ENCODE measurements at places on chromosomes 7 and 10. TPM values are rescaled to one million over a fixed set of nuclear protein-coding genes. Genes with fewer than 3 reads are reported as not detected.

DNA sequence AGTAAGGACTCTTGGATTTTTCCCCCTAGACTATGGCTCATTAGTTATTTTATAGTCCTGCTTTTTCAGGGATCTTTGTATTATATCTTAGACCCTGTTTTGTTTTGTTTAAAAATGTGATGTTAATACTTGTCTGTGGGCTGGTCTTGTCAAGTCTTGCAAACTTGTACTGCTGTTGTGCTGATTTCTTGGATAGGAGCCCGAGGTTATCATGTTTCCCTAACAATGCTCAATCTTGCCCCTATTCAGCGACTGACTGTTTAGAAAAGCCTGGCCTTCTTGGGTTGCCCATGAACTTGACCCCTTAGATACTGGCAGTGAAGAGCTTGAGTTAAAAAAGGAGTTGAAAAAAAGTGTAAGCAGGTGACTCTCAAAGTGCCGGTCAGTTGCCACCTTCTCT, 115.7 kb downstream of the KIAA1217 start:
- H3K27me3 ChIP-seq, result no peaks in the 10 kb centered on the region
- H3K27ac ChIP-seq, result peak overlapping the region; percentile 17
- DNase-seq, result no peak
- no peaks in the 10 kb centered on the region for H3K4me1 ChIP-seq

GRCh38 chr10:21754410-21755011, 220.5 kb downstream of the MLLT10 start:
- no peaks in the 10 kb centered on the region for H3K27me3 ChIP-seq
- no peaks in the 10 kb centered on the region for H3K4me1 ChIP-seq

Gene IGFBP1
- not detected for total RNA-seq

Gene KCP
- 0.55 TPM for total RNA-seq

Gene MUC12
- total RNA-seq, result 1.2 TPM
